ENCODE measurements at places on chromosomes 5 and 9.

GRCh38 chr5:43065948-43066798 lies 26.1 kb upstream of the ANXA2R start:
- H3K4me1 ChIP-seq, result peaks cover 50% of the 10 kb centered on the region
- H3K36me3 ChIP-seq, result peaks cover 77% of the 10 kb centered on the region
- H3K27me3 ChIP-seq, result no peaks in the 10 kb centered on the region
- H3K27ac ChIP-seq, result peak overlapping the region; percentile 88
- H3K4me3 ChIP-seq, result peak overlapping the region; percentile 84
- peak; percentile 61 for DNase-seq

GRCh38 chr5:167442922-167443321 lies 848.5 kb upstream of the WWC1 start:
- H3K36me3 ChIP-seq, result no peaks in the 10 kb centered on the region
- peak; percentile 15 for DNase-seq
- H3K27me3 ChIP-seq, result no peaks in the 10 kb centered on the region
- H3K4me3 ChIP-seq, result no peak overlapping the region
- no peak overlapping the region for H3K27ac ChIP-seq
- H3K4me1 ChIP-seq, result no peaks in the 10 kb centered on the region

- no peaks in the 10 kb centered on the region for H3K4me1 ChIP-seq
- H3K27ac ChIP-seq, result no peak overlapping the region
- H3K4me3 ChIP-seq, result no peak overlapping the region
- DNase-seq, result no peak
These were observed 263.7 kb downstream of the RASEF start for GRCh38 chr9:82799286-82799685.

DNA sequence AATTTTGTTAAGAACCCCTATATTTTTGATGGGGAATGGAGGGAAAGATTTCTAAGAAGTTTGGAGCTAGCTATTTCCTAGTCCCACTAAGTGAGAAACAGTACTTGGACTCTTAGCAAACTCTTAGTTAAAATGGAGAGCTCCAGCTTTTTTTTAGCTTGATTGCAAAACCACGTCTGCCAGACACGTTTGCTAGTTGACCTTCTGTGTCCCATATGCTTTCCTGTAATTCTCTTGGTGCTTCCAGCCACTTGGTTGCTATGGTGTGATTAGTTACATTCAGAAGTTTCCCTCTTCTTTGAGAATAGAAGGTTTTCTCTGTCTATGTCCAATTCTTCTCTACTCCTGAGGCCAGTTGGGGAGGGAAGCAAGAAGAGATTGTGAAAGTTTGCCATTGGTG lies 417.0 kb upstream of the TLE4 start:
- no peak overlapping the region for H3K4me3 ChIP-seq
- no peak for DNase-seq
- no peak overlapping the region for H3K27ac ChIP-seq
- no peaks in the 10 kb centered on the region for H3K27me3 ChIP-seq
- H3K36me3 ChIP-seq, result no peaks in the 10 kb centered on the region
- H3K4me1 ChIP-seq, result no peaks in the 10 kb centered on the region

GRCh38 chr5:8418049-8418426 lies 549.1 kb downstream of the MTRR start:
- peaks cover 28% of the 10 kb centered on the region for H3K27me3 ChIP-seq
- DNase-seq, result no peak
- H3K4me1 ChIP-seq, result no peaks in the 10 kb centered on the region
- no peak overlapping the region for H3K27ac ChIP-seq
